ENCODE measurements at places on chromosomes 2 and 18.

DNA sequence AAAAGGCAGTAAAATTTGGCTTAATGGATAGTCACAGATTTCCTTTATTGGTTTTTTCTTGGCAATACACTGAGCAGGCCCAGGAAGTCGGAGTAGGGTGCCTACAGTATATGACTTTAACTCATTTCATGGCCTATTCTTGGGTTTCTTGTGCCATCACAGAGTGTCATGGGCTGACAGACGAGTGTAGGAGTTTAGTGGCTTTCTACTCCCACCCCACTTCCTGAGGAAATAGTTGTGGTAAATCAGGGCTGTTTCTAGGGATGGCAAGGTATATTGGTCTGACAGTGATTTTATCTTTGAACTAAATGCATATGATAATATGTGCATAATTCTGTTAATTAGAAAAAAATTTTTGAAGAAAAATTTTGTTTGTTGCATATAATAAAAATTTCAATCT lies 100.1 kb downstream of the PLCL1 start:
- H3K36me3 ChIP-seq: peaks cover 8% of the 10 kb centered on the region
- H3K4me1 ChIP-seq: peaks cover 31% of the 10 kb centered on the region
- H3K27ac ChIP-seq: peak overlapping the region; percentile 24
- no peak for DNase-seq
- no peak overlapping the region for H3K4me3 ChIP-seq

DNA sequence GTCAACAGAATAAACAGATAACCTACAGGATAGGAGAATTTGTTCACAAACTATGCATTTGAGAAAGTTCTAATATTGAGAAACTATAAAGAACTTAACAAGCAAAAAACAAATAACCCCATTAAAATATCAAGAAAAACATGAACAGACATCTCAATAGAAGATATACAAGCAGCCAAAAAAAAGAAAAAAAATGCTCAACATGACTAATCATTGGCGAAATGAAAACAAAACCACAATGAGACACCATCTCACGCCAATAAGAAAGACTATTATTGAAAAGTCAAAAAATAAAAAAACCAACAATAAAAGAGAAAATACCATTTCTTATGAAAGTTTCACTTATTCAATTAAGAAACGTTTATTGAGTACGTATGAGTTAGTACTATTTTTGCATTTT lies 800.5 kb downstream of the CBLN2 start:
- no peaks in the 10 kb centered on the region for H3K27me3 ChIP-seq
- DNase-seq: no peak
- H3K4me3 ChIP-seq: no peak overlapping the region
- H3K4me1 ChIP-seq: no peaks in the 10 kb centered on the region

- peaks cover 20% of the 10 kb centered on the region for H3K27me3 ChIP-seq
- no peak overlapping the region for H3K27ac ChIP-seq
- peaks cover 5% of the 10 kb centered on the region for H3K4me1 ChIP-seq
- DNase-seq: no peak
Observed at GRCh38 chr18:58937071-58937886, 72.6 kb downstream of the ZNF532 start.

DNA sequence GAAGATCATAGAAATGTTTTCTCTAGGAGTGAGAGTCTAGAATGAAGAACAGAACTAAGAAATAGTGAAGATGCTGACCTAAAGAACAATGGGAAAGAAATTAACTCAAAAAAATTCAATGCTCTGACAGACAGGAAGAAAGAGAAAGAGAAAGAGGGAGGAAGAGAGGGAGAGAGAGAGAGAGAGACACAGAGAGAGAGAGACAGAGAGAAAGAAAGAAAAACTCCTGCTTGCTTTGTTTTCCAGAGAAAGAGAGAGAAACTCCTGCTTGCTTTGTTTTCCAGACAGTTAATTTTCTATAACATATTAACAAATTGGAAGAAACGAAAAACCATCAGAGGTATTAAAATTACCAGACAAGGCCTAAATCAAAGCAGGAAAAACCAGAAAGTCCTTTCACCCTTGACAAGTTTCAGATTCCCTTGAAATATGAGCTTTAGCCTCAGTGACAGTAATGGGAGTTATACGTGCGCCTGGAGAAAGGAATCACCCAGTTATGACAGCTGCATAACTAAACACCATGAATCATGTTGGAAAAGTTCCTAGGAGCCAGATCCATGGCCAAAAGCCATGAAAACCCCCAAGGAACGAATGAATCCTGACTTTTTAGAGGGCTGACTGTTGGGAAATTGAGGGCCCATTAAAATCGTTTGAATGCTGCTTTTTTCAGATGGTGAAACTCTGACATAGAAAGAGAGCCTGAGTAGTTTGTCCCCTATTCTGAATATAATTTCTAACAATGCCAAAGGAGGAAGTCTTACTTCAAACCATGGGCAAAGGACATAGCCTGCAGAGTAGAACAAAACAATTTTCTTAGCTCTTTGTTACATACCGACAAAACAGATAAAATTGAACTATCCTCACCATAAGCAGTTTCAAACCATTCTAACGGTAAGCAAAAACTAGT lies 228.6 kb upstream of the CHST9 start:
- H3K36me3 ChIP-seq: no peaks in the 10 kb centered on the region
- DNase-seq: no peak
- H3K27ac ChIP-seq: no peak overlapping the region
- H3K27me3 ChIP-seq: no peaks in the 10 kb centered on the region
- no peak overlapping the region for H3K4me3 ChIP-seq

DNA sequence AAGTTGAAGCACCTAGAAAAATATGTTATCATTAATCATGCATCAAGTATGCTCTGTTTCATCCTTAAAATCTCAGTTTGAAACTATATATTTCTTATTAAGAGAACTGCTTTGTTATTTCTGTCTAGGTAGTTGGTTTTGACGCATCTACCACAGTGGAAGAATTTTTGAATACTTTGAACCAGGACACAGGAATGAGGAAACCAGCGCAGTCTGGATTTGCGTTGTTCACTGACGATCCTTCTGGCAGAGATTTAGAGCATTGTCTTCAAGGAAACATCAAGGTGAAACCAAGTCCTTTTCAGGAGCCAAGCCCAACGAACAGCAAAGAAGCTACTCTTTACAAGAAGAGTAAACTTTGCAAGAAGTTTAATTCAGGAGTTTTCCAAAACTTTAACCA lies 30.1 kb upstream of the DYNC2LI1 start:
- no peak overlapping the region for H3K4me3 ChIP-seq
- H3K27ac ChIP-seq: no peak overlapping the region
- H3K4me1 ChIP-seq: peaks cover 2% of the 10 kb centered on the region

DNA sequence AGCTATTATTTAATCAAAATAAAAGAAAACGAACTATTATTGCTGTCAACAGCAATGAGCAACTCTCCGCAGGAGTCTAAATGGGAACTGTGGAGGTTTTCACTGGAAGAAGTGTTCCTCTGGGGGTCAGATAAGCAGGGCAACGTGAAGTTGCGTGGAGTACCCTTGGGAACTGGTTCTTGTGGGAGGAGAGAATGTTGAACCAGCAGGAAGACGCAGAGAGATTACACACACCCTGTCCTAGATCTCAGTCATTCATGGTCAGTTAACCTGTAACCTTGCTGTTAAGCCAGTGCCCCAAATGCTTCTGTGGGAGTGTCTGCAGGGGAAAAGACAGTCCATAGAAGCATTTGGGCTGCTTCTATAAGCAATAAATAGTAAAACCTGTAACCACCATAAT lies 20.4 kb upstream of the CABLES1 start:
- no peak overlapping the region for H3K4me3 ChIP-seq
- DNase-seq: no peak
- peaks cover 16% of the 10 kb centered on the region for H3K27me3 ChIP-seq
- peaks cover 10% of the 10 kb centered on the region for H3K4me1 ChIP-seq
- H3K27ac ChIP-seq: no peak overlapping the region

DNA sequence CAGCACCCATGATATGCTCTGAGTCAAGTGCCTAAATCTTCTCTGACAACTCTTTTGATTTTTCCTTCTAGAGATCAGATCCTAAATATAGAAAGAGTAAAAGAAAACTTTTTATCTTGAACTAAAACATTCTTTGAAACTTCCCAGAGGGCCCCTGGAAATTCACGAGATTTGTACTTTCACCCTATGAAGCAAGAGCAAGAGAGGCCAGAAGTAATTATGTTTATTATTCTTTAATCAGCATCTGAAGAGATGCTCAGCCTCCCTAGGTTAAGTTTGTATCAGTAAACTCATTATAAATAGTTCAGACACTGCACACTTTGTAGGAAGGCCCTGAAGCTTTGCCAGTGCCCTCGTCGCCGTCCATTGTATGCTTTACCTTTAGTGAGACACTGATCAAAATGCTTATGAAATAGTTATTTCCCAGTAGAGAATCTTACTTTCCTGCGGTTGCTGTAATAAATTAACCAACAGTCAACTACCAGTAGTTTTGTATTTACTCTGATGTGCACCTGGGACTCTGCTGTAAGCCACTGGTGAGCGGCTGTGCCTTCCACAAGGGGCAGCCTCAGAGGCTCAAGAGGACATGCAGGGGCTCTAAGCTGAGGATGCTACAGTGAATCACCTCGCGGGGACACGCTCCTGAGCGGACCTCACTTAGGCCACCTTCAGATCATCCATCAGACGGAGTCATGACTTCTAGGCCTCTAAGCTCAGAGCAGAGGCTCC lies 71.9 kb downstream of the BIN1 start:
- H3K4me3 ChIP-seq: no peak overlapping the region
- H3K36me3 ChIP-seq: no peaks in the 10 kb centered on the region
- no peak overlapping the region for H3K27ac ChIP-seq
- peaks cover 8% of the 10 kb centered on the region for H3K4me1 ChIP-seq
- DNase-seq: no peak
- H3K27me3 ChIP-seq: peaks cover 18% of the 10 kb centered on the region

GRCh38 chr2:157508676-157509075 lies 64.8 kb upstream of the CYTIP start:
- peaks cover 7% of the 10 kb centered on the region for H3K36me3 ChIP-seq
- peaks cover 3% of the 10 kb centered on the region for H3K4me1 ChIP-seq
- DNase-seq: no peak
- peaks cover 44% of the 10 kb centered on the region for H3K27me3 ChIP-seq
- H3K4me3 ChIP-seq: no peak overlapping the region
- H3K27ac ChIP-seq: no peak overlapping the region

- H3K4me3 ChIP-seq: no peak overlapping the region
- DNase-seq: no peak
- no peaks in the 10 kb centered on the region for H3K4me1 ChIP-seq
- peaks cover 2% of the 10 kb centered on the region for H3K36me3 ChIP-seq
- H3K27ac ChIP-seq: no peak overlapping the region
- peaks cover 20% of the 10 kb centered on the region for H3K27me3 ChIP-seq
Observed at GRCh38 chr2:178269438-178270224, 75.3 kb downstream of the OSBPL6 start.

GRCh38 chr2:85920810-85921545 lies 32.2 kb upstream of the ST3GAL5 start:
- DNase-seq: no peak
- peaks cover 10% of the 10 kb centered on the region for H3K4me1 ChIP-seq
- peaks cover 11% of the 10 kb centered on the region for H3K36me3 ChIP-seq
- peaks cover 25% of the 10 kb centered on the region for H3K27me3 ChIP-seq
- H3K27ac ChIP-seq: no peak overlapping the region
- H3K4me3 ChIP-seq: no peak overlapping the region

All from T-helper 17 cell (primary cell).